ENCODE measurements at places on chromosomes 16 and 17. TPM values are rescaled to one million over a fixed set of nuclear protein-coding genes. Genes with fewer than 3 reads are reported as not detected.

DNA sequence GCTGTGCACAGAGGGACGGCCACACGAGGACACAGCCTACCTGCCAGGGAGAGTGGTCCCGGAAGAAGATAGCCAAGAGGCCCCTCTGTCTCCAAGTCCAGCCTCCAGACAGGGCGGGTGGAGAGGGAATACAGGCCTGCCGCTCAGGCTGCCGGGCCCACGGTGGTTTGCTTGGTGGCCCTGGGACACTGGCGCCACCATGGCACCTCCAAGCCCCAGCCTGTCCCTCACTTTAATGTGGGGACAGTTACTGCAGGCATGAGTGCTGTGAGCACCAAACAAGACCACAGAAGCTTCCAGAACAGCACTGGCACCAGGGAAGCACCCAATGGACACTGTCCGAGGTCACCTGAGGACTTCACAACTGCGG lies 22.0 kb upstream of the CHMP6 start:
- no peaks in the 10 kb centered on the region for H3K4me1 ChIP-seq
- H3K27me3 ChIP-seq: peaks cover 31% of the 10 kb centered on the region
- peaks cover 33% of the 10 kb centered on the region for H3K36me3 ChIP-seq

DNA sequence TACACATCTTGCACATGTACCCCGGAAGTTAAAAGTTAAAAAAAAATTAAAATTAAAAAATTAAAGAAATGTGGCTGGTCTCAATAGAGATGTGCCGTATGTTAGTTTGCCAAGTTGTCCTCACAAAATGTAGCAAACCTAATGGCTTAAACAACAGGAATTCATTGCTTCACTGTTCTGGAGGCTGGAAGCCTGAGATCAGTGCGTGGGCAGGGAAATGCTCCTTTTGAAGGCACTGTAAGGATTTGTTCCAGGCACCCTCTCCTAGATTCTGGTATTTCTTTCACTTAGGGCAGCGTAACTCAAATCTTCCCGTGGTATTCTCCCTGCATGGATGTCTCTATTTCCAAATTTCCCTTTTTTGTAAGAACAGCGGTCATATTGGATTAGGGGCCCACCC lies 32.7 kb upstream of the MON1B start:
- H3K27me3 ChIP-seq: peaks cover 40% of the 10 kb centered on the region
- H3K36me3 ChIP-seq: no peaks in the 10 kb centered on the region
- no peak overlapping the region for H3K4me3 ChIP-seq
- no peaks in the 10 kb centered on the region for H3K4me1 ChIP-seq
- no peak overlapping the region for H3K27ac ChIP-seq

- no peak overlapping the region for H3K27ac ChIP-seq
- H3K27me3 ChIP-seq: peaks cover 41% of the 10 kb centered on the region
- peaks cover 7% of the 10 kb centered on the region for H3K36me3 ChIP-seq
- no peak overlapping the region for H3K4me3 ChIP-seq
These were observed 21.4 kb upstream of the JPH3 start for GRCh38 chr16:87580855-87581261.

- H3K27me3 ChIP-seq: no peaks in the 10 kb centered on the region
- H3K27ac ChIP-seq: no peak overlapping the region
- DNase-seq: no peak
- H3K36me3 ChIP-seq: no peaks in the 10 kb centered on the region
These were observed 210.6 kb upstream of the HS3ST3A1 start for GRCh38 chr17:13812350-13812749.

DNA sequence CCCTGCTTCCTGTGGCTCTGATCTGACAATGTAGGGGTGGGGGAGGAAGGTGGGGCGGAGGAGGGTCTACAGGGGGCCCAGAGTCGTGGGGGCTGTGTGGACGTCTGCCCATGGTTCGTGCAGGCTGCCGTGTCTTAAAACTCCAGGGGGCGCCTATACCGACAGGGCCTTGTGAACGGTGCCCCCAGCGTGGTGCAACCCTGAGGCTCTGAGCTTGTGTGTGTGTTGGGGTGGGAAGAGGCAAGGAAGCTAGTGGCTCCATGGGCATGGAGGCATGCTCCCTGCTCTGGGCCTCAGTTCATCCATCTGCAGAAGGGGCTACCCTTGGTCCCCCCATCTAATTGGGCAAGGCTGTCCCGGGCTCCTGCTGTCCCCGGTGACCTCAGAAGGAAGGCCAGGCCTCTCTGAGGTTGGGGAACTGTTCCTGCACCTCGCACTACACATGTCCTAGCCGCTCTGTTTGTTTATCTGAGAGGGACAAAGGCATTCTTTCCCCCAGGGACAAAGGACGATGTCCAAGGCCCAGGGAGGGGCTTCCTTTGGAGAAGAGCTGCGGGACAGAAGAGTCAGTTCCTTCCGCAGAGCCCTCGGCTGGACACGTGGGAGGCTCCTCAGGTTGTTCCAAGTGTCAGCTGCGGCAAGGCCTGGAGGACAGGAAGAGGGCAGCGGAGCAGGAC lies 13.5 kb downstream of the CA4 start:
- peaks cover 42% of the 10 kb centered on the region for H3K4me1 ChIP-seq
- DNase-seq: no peak

NOS2 gene
- total RNA-seq: not detected

SPIRE2 gene
- 46.3 TPM for total RNA-seq

QPRT gene
- 7.5 TPM for total RNA-seq

GRCh38 chr17:22217135-22217534 lies 524.8 kb downstream of the KCNJ18 start:
- H3K36me3 ChIP-seq: no peaks in the 10 kb centered on the region
- DNase-seq: no peak
- no peaks in the 10 kb centered on the region for H3K4me1 ChIP-seq
- no peak overlapping the region for H3K27ac ChIP-seq
- no peaks in the 10 kb centered on the region for H3K27me3 ChIP-seq
- H3K4me3 ChIP-seq: no peak overlapping the region

DNA sequence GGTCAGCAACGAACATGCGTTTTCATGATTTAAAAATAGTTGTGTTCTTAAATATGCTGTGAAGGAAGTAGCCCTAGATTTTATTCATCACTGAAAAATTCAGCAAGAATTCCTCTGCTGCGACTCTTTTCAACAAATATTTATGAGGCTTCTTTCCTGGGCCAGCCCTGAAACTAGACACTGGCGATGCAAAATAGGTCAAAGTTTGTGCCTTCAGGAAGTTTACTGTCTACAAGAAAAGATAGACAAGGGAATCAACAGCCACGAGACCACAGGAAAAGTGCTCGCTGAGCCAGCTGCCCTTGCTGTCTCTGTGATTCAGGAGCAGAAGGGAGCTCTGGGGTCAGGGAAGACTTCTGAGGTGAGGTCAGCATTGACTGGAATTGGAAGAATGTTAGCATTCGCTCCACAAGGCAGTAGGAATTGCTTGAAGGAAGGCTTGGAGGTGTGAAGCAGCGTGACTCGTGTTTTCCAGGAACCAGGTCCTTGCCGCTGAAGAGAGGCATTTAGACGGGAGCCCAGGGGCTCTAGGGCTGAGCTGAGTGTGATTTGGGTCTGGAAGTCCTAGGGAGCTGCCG lies 1.9 kb upstream of the RPL26 start:
- H3K27ac ChIP-seq: peak overlapping the region; percentile 36
- H3K4me3 ChIP-seq: peak overlapping the region; percentile 89
- peaks cover 24% of the 10 kb centered on the region for H3K4me1 ChIP-seq

All from Calu3 (cell line).